Activated CD8-positive, alpha-beta memory T cell treated with anti-CD3 and anti-CD28 coated beads for 4 hours (primary cell): ENCODE measurements at places on chromosomes 2 and 18.
A peak's percentile ranks its signal among the peaks of the same experiment; 100 is the strongest.

DNA sequence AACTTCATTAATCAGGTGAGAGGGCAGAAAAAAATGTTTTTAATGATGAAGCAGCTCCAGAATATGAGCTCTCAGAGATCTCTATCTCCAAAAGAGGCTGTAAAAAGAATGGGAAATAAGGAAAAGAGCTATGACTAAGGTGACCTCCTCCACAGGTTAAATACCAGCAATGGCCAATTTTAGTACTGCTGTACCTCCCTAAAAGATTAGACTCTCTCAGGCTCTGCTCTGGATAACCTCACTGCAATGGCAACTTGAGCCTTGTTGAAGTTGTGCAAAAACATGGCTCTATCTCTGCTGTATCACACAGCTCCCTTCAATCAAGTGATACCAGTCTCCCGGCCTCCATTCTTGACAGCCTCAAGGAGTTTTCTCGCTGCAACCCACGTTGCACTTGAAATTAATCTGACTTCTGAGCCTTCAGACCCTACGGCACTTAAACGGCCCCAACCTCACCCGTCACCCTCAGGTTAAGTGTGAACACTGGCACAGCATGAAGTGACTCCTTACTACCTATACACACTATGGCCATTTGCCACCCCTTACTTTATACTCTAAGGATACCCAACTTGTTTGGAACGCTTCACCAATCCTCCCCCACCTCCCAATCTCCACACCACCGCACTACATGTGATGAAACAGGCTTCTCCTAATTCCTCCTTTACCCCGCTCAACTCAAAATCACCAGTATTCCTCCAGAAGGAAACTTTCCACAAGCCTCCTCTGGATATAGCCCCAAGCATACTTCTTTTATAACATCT, 36.3 kb downstream of the SMAD2 start:
- no peak for DNase-seq

DNA sequence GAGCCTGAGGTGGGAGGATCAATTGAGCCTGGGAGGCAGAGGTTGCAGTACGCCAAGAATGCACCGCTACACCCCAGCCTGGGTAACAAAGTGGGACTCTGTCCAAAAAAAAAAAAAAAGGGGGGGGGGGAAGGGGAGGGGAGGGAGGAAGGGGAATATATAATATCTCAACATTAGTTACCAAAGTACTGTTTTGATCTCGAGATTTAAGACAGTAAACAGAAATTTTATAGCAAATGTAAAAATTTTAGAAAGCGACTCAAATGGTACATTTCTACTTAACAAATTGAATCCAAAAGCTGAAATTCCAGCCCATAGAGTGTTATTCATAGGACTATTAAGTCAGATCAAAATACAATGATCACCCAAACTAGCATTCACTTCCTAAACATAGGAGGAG, 60.8 kb downstream of the CWC22 start:
- no peak for DNase-seq

GRCh38 chr2:229873123-229873581, 48.7 kb downstream of the TRIP12 start:
- DNase-seq, result no peak

DNA sequence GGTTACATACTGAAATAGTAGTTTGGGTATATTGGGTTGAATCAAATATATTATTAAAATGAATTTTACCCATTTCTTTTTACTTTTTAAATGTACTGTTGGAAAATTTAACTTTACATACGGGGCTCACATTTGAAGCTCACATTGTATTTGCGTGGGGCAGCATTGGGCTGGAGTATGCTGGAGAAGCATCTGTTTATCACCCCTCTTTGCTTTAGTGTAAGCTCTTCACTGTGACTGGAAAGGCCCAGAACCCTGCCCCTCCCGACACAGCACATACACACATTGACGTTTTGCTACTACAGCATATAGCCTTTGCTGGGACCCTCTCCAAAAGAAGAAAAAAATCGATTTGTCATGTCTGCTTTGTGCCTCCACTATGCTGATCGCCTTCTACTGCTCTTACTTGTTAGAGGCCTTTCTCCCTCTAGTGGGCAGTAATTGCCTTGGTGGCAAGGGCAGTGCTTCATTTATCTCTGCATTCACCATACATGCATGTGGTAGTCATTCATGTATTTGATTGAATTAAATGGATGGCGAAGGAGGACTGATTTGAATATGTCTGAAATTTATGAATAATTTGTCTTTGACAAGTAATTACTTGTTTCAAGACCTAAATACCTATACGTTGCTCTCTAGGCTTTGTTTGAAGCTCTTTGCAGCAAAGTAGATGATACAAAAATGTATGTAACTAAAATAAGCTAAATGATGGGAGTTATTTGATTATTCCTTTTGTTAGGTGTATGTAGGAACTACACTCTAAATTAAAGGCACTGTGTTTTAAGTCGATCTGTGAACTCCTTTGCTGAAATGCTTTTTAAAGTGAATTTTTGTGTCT, 37.4 kb downstream of the VAPA start:
- DNase-seq, result no peak

GRCh38 chr2:25567406-25567805, 106.0 kb downstream of the DTNB start:
- no peak for DNase-seq

GRCh38 chr18:51164761-51165281, 32.7 kb downstream of the MEX3C start:
- DNase-seq, result no peak

GRCh38 chr18:8952174-8952573, 150.3 kb upstream of the NDUFV2 start:
- DNase-seq, result no peak

DNA sequence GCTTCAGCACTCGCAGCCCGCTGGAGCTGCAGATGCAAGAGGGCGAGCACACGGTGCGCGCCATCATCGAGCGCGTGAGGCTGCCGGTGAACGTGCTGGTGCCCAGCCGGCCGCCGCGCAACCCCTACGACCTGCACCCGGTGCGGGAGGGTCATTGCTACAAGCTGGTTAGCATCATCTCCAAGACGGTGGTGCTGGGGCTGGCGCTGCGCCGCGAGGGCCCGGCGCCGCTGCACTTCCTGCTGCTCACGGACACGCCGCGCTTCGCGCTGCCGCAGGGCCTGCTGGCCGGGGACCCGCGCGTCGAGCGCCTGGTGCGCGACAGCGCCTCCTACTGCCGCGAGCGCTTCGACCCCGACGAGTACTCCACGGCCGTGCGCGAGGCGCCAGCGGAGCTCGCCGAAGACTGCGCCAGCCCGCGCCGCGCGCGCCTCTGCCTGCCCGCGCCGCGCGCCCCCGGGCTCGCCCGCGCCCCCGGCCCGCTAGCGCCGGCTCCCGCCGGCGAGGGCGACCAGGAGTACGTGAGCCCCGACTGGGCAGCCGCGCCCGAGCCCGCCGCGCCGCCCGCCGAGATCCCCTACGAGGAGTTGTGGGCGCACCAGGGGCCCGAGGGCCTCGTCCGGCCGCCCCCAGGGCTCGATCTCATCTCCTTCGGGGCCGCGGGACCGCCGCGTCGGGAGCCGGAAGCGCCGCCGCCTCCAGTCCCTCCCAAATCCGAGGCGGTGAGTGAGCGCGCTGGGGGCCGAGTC, 11.8 kb downstream of the GAREM2 start:
- DNase-seq, result peak; percentile 54

DNA sequence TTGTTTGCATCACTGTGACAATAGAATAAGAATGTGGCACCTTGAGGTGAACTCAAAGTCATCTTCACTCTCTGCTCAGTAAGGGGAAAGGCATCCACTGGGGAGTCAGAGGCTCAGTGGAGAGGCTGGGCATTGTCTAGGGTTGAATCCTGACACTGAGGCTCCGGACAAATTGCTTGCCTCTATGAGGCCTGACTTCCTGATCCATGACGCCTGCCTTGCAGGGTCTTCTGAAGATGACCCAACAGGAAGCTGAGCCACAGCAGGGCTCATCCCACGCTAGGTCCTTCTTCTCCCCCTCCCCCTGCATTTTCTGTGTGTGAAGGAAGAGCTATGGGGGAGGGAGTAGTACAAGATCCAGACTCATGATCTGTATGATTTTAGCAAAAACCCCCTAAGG, 265.1 kb downstream of the SH3BP4 start:
- no peak for DNase-seq

GRCh38 chr18:60347526-60348045, 25.0 kb downstream of the MC4R start:
- no peak for DNase-seq

GRCh38 chr2:178441426-178441825, 9.5 kb downstream of the PRKRA start:
- no peak for DNase-seq

DNA sequence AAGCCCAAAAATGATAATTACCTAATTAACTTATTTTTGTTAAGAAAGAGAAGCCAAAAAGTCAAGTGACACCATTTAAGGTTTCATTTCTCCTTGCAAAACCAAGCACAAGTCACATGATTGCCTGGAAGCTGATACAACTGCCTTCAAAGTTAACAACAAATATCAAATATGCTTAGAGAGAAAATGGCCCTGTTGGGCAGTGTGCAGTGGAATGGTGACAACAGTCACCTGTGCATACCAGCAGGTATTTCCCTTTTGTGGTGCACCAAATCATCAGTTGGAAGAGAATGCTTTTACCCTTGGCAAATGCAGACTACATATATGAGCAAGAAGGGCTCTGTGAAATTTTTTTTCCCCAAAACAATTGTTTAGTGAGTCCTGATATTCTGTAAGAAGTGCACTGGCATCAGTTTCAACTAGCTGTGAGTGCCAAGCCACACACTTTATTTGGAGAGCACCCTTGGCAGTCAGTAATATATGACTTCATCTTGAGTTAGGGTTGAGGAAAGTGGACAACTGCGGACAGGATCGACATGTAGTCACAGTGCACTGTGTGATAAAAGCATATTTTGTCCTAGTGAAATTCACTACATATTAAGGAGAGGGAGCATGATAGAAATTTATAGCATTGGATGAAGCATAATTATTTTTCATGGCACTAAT, 74.9 kb upstream of the DOCK10 start:
- no peak for DNase-seq

DNA sequence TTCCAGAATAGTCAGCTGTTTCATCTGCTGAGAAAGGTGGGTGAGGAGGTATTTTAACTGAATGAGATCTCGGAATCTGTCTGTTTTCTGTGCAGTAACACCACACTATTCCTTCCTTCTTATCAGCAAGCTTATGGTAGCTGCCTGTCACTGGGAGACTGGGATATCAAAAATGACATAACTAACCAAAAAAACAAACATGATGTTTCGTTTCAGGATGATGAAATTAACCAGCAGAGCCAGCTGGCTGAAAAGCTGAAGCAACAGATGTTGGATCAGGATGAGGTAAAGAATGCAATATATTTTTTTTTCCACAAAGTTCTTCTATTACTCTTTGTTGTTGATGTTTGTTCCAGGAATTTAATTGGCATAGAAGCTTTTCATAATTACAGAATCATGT, 59.8 kb upstream of the LYPD6B start:
- DNase-seq, result no peak

DNA sequence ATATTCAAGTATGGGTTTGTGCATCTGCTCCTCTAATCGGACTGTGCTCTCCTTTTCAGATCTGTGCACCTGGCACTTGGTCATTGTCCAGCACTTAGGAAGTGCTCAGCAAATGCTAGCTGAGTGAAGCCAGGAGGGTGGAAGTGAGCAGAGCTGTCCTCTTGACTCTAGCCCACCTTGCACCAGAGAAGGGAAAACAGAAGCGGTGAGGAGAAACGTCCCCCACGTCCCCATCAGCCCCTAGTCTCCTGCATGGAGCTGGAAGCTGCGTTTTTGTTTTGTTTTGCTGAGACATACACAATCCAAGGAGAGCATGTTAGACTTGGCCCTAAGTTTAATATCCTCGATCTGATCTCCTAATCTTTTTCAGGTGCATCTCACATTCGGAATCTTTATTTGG, 73.6 kb downstream of the EN1 start:
- DNase-seq, result no peak

- DNase-seq, result no peak
These were observed 51.5 kb downstream of the HAUS1 start for GRCh38 chr18:46155641-46156051.

GRCh38 chr2:240328526-240328925, 106.9 kb upstream of the GPC1 start:
- no peak for DNase-seq

DNA sequence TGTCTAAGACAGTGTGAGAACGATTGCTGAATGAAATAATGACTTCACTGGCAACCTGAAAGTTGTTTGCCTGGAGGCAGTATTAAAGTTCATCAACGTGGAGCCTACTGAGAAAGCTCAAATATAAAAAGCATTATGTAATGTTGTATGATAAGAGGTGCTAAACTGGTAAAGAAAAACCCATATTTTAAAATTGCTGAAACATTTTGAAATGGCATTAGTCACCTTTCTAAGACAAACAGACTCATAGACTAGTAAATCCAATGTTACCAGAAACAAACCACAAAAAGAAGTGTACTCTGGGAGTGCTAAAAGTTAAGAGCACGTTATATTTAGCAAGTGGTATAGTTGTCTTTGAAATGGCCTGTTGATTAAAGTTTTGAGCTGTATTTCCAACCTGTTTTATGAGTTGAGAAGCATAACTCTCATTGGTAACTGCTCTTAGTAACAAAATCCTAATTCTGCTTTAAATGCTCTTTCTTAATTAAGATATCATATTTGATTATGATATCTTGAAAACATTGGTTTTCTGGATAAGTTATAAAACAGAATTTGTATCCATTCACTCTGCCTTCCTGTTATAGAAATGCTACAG, 62.7 kb downstream of the CYP1B1 start:
- DNase-seq, result no peak

- DNase-seq, result no peak
These were observed 216.8 kb downstream of the VAPA start for GRCh38 chr18:10130606-10131005.

- DNase-seq, result no peak
These were observed 557.9 kb downstream of the CCDC85A start for GRCh38 chr2:56741601-56742102.

DNA sequence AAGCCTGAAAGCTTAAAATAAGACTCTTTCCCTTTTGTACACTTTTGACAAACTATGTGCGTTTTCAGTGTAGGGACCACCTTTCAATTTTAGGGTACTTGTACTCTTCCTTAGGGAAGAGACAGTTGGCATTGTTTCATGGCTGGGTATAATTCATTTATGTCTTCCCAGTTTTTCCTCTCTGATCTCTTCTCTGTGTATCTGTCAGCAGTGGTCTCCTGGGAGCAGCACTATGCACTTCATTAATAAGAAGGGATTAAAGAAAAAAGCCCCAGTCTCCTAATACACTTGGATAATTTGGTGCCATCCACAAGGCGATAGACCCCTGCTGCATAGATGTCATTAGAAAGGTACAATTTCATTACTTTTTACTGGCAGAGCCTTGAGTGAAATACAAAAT, 12.1 kb downstream of the AQP4 start:
- DNase-seq, result no peak

GRCh38 chr2:32532961-32533360, 94.9 kb upstream of the TTC27 start:
- no peak for DNase-seq
